EH (cell line): ENCODE measurements at places on chromosomes 12 and 14.
A peak's percentile ranks its signal among the peaks of the same experiment; 100 is the strongest.

- no peak for DNase-seq
Observed at GRCh38 chr14:61455351-61455750, 134.0 kb downstream of the PRKCH start.

DNA sequence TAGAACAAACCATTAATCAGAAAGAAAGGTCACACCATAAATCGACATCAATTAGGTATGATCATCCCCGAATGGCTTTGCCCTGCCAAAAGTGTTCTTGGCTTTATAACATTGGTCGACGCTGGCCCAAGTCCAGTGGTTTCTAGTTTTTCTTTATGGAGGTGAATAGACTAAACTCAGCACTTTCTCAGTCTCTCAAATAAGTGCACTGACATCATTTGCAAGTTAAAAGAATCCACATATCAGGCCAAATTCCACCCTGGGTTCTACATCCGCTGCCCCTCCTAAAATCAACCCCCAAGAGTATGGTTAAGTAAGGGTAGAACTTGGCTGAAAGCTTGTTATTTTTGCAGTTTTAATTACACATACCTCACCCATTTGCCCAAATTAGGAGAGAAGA lies 314.3 kb downstream of the C12orf75 start:
- DNase-seq: peak; percentile 40

GRCh38 chr14:79225815-79226214 lies 985.5 kb downstream of the DIO2 start:
- DNase-seq: no peak

GRCh38 chr12:28104903-28105864 lies 85.1 kb upstream of the CCDC91 start:
- DNase-seq: peak; percentile 36

GRCh38 chr12:30012816-30013450 lies 229.2 kb upstream of the TMTC1 start:
- DNase-seq: no peak

GRCh38 chr14:49620182-49621113 lies at the start of the genes MGAT2 and RPL36AL:
MGAT2 (plus strand) TSS chr14:49620799; CDS start chr14:49621269, 470 bp downstream.
RPL36AL (minus strand) TSS chr14:49620626; CDS start chr14:49619104, 1,522 bp downstream.
- DNase-seq: peak; percentile 98

- no peak for DNase-seq
Observed at GRCh38 chr14:98721061-98721460, 550.9 kb downstream of the BCL11B start.

DNA sequence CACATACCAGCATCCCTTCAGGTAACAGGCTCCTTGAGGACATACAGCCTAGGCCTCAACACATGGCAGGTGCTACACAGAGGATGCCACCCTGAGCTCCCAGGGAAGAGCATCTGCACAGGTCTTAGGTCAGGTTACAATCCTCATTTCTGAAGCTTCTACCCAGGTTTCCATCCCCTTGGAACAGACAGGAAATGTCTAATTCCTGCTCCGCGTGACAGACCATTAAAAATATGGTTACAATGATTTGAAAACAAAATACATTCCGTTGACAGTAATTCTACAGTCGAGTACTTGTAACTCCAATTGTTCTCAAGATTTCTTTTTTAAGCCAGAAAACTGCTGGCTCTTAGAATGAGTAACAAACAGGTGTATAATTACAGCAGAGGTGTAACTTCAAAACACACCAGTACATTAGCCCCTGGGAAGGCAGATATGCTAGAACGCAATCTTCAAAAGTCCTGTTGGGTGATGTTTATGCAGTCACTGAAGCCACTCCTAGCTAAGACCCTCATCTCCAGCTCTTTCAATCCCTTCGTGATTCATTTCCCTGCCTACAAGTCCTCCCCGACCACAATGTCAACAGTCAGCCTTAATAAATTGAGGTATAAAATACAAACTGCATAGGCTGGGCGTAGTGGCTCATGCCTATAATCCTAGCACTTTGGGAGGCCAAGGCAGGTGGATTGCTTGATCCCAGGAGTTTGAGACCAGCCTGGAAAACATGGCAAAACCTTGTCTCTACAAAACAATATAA lies 11.6 kb downstream of the SETD3 start:
- no peak for DNase-seq

GRCh38 chr14:104297721-104298401 lies 159.5 kb downstream of the KIF26A start:
- no peak for DNase-seq

- peak; percentile 55 for DNase-seq
Observed at GRCh38 chr12:11650286-11651281, 1.1 kb downstream of the ETV6 start.

DNA sequence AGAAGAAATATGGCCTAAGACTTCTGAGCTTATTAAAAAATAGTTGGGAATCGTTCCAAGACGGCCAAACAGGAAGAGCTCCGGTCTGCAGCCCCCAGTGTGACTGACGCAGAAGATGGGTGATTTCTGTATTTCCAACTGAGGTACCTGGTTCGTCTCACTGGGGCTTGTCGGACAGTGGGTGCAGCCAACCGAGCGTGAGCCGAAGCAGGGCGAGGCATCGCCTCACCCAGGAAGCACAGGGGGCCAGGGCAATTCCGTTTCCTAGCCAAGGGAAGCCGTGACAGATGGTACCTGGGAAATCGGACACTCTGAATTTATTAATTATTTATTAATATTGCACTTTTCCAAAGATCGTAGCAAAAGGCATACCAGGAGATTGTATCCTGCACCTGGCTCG lies 857.8 kb downstream of the C12orf50 start:
- DNase-seq: no peak
